Naive B cell (primary cell): ENCODE measurements at places on chromosomes 12 and 14. TPM values are rescaled to one million over a fixed set of nuclear protein-coding genes. Genes with fewer than 3 reads are reported as not detected.

The MSRB3 gene
- 1.2 TPM for polyA plus RNA-seq

DNA sequence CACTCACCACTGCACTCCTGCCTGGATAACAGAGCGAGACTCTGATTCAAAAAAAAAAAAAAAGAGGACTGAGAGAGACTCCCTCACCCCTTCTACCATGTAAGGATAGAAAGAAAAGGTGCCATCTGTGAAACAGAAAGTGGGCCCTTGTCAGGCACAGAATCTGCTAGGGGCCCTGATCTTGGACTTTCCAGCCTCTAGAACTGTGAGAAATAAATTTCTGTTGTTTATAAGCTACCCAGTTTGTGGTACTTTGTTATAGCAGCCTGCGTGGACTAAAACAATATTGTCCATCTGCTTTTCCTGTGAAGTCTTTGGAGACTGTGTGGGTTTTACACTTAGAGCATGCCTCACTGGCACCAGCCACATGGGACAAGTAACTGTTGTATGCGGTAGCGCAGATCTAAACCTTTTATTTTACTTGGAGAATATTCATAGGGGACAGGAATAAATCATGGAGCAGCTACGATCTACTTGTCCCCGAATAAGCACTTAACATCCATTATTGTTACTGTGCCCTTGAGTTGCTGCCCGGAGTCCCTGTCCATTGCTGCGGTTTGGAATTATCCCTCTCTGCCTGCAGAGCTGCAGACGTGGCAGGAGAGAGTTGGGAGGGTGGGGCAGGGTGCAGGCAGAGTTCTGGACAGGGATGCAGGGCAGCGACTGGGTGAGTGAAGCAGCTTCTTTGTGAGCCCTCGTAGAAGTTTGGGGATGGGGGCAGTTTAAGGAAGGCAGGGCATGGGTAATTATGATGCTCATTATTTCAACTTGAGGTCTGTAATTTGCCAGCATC is 52.4 kb upstream of the STON2 start:
- peaks cover 19% of the 10 kb centered on the region for H3K27me3 ChIP-seq
- H3K4me1 ChIP-seq: peaks cover 5% of the 10 kb centered on the region
- H3K36me3 ChIP-seq: no peaks in the 10 kb centered on the region
- no peak overlapping the region for H3K4me3 ChIP-seq

The ZFC3H1 gene
- polyA plus RNA-seq: 34.9 TPM

DNA sequence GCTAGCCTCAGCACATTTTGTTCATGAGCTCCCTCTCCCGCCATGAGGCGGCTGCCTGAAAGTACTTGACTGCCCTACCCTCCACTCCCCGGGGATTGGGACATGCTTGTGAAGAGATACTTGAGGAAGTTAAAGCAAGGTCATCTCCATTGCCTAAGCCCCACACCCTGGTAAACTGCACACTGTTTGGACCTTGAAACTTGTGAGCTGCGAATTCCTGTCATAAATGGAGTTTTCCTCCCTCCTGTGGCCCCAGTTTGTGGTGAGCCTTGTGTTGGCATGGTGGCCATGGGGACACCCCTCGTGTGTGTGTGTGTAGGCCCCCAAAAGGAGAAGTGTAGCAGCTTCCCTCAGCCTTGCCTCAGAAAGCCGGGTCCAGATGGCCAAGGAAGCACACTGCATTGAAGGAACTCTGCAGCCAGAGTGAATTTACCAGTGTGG is 395.5 kb downstream of the ZFP36L1 start:
- H3K4me3 ChIP-seq: peak overlapping the region; percentile 5
- no peaks in the 10 kb centered on the region for H3K27me3 ChIP-seq
- H3K4me1 ChIP-seq: peaks cover 91% of the 10 kb centered on the region
- DNase-seq: peak; percentile 49
- H3K27ac ChIP-seq: peak overlapping the region; percentile 91

- no peaks in the 10 kb centered on the region for H3K36me3 ChIP-seq
- H3K4me1 ChIP-seq: peaks cover 13% of the 10 kb centered on the region
- H3K27me3 ChIP-seq: no peaks in the 10 kb centered on the region
- no peak overlapping the region for H3K27ac ChIP-seq
- DNase-seq: no peak
- H3K4me3 ChIP-seq: no peak overlapping the region
Measured at GRCh38 chr12:13149411-13149810, 45.9 kb upstream of the GSG1 start.

DNA sequence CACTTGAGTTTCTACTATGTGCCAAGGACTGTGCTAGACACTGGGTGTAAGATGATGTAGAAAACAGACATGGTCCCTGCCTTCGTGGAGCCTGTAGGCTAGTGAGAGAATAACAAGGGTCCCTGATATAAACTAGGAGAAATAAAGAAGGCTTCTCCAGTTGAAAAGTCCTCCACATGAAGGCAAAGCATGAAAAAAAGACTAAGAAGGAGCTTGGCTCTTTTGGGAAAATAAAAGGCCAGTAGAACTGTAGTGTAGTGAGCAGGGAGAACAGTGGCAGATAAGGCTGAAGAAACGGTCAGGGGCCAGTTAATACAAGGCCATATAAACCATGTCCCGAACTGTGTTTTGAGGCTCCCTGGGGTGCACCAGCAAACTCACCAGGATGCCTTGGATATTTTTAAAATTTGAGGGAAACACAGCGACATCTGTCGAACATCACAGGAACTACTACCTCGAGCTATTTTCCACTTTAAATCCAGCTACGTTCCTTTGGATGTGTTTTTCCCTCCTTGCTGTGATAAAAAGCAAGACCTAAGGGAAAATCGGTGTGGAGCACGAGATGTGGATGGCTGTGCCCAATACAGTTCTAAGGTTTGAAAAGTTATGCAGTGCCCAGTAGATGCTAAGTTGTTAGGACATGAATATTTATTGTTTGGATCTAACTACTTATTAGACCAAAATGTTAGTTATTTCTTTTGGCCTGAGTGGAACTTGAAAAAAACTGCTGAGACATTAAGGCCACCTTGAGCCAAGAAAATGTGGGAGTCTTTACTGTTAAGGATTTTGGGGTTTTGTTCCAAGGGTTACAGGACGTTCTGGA is 8.5 kb upstream of the CFL2 start:
- H3K27me3 ChIP-seq: no peaks in the 10 kb centered on the region
- no peak overlapping the region for H3K4me3 ChIP-seq
- DNase-seq: peak; percentile 19
- H3K4me1 ChIP-seq: peaks cover 3% of the 10 kb centered on the region
- no peak overlapping the region for H3K27ac ChIP-seq
- H3K36me3 ChIP-seq: no peaks in the 10 kb centered on the region

DNA sequence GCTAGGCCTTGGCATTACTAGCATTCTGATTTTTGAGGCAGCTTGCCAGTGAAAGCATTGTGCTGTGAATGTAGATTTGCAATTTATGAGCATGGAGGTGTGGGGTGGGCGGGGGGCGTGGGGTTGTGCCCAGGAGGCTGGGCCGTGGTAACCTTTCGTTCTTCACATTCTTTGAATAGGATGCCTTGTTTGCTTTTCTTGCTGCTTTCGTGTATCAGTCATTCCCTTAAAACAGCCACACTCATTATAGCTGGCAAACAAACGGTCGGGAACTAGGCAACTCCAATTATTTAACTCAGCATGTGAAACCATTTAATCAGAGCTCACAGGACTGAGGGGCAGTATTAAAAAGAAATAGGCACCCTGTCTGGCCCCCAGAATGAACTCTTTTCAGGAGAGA is 115.9 kb upstream of the PELI2 start:
- no peaks in the 10 kb centered on the region for H3K36me3 ChIP-seq
- H3K4me1 ChIP-seq: peaks cover 31% of the 10 kb centered on the region
- no peak overlapping the region for H3K27ac ChIP-seq

DNA sequence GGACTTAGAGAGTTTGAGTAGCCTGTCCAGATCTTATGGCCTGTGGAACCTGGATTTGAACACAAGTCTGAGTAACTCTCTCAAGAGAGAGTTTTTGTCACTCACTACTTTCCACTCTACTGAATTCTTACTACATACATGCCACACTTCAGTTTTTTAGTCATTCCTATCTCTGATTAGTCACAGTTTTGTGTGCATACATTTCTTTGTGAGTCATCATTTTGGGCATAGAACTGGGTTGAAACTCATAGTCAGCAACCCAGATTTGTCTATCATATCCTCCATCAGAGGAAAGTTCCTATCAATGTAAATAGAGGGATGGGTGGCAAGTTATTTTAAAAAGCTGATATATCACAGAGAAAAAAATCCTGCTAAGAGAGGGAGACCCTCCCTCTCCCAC is 42.9 kb downstream of the FLRT2 start:
- no peaks in the 10 kb centered on the region for H3K27me3 ChIP-seq
- DNase-seq: no peak
- no peaks in the 10 kb centered on the region for H3K36me3 ChIP-seq
- no peak overlapping the region for H3K4me3 ChIP-seq

GRCh38 chr14:105783707-105784106 is 257.3 kb downstream of the TMEM121 start:
- H3K27me3 ChIP-seq: no peaks in the 10 kb centered on the region
- H3K36me3 ChIP-seq: peaks cover 16% of the 10 kb centered on the region
- DNase-seq: no peak
- no peak overlapping the region for H3K27ac ChIP-seq

- no peak overlapping the region for H3K27ac ChIP-seq
- peaks cover 90% of the 10 kb centered on the region for H3K27me3 ChIP-seq
- DNase-seq: no peak
- no peak overlapping the region for H3K4me3 ChIP-seq
- H3K36me3 ChIP-seq: no peaks in the 10 kb centered on the region
- peaks cover 6% of the 10 kb centered on the region for H3K4me1 ChIP-seq
Measured at GRCh38 chr12:53941187-53941586, 2.6 kb downstream of the HOXC13 start.

- H3K4me3 ChIP-seq: peak overlapping the region; percentile 92
- DNase-seq: no peak
- H3K36me3 ChIP-seq: no peaks in the 10 kb centered on the region
- peaks cover 44% of the 10 kb centered on the region for H3K27me3 ChIP-seq
- peak overlapping the region; percentile 30 for H3K27ac ChIP-seq
- peaks cover 20% of the 10 kb centered on the region for H3K4me1 ChIP-seq
Measured at GRCh38 chr12:95789126-95790032, 1.2 kb downstream of the NTN4 start.

- H3K4me3 ChIP-seq: no peak overlapping the region
- no peak overlapping the region for H3K27ac ChIP-seq
- no peaks in the 10 kb centered on the region for H3K4me1 ChIP-seq
Measured at GRCh38 chr14:28896337-28896736, 129.8 kb downstream of the FOXG1 start.

- H3K4me3 ChIP-seq: no peak overlapping the region
- no peaks in the 10 kb centered on the region for H3K36me3 ChIP-seq
- peaks cover 6% of the 10 kb centered on the region for H3K4me1 ChIP-seq
- no peak overlapping the region for H3K27ac ChIP-seq
Measured at GRCh38 chr12:12531194-12531593, 31.5 kb downstream of the DUSP16 start.

DNA sequence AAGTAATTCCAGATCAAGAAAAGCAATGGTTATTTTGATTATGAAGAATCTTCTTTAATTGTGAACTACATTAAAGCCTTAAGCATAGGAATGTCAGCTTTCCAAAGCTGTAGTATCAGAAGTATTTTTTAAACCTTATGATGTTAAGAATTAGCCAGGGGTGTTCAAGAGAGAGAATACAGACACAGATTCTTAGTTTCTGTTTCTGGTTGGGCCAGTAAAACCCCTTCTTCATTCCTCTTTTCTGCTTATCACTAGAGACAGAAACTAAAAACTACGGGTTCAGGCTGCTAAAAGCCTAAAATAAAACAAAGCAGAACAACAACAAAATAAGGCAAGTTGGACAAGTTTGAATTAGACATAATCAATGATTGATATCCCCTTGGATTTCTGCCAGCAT is 38.2 kb downstream of the IFT43 start:
- H3K4me3 ChIP-seq: no peak overlapping the region
- H3K4me1 ChIP-seq: no peaks in the 10 kb centered on the region
- no peak overlapping the region for H3K27ac ChIP-seq
- DNase-seq: no peak
- peaks cover 58% of the 10 kb centered on the region for H3K36me3 ChIP-seq

The MIA2 gene
- 21.8 TPM for polyA plus RNA-seq

The OTX2 gene
- not detected for polyA plus RNA-seq

The DYRK2 gene
- polyA plus RNA-seq: 37.7 TPM

The AQP6 gene
- not detected for polyA plus RNA-seq
